NCI-H774 (cell line): ENCODE measurements at places on chromosomes 5 and 9.

DNA sequence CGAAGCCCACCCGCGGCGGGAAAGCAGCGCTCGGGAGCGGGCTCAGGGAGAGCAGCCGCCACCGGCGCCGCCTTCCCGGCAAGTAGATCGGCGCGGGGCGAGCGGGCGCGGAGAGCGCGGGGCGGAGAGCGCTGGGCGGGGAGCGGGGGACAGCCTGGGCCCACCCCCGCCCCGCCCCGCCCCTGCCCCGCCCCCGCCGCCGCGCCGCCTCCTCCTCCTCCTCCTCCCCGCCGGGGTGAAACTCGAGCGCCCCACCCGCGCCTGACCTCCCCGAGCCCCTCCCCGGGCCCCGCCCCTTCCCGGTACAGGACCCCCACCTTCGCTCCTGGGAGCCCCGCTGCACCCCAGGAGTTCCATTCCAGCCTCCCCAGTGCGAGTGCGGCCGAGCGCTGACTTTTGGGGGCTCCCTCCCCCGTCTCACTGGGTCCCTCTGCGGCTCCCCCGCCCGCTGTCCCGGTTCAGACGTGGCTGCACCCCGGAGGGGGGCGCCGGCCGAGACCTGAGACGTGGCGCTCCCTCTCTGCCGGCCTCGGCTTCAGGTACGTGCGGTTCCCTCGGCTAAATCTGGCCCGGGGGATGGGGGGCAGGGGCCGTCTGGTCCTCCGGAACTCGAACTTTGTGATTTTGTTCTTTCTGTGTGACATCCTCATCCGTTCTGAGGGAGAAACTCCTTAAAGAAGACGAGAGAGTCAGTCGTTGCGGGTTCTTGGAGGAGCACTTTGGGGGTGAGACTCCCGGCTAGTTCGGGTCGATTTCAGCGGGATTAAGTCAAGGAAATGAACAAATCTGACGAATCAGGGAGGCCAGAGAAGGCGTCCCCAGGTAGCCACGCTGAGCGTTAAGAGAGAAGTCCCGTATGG, at the start of gene SEMA5A:
SEMA5A (minus strand) TSS at position 84 of the 860 bp plus-strand sequence. CDS start 166,129 bp downstream, outside the sequence.
- no peak for DNase-seq

- no peak for DNase-seq
Measured at GRCh38 chr5:103532086-103532734, 30.4 kb downstream of the NUDT12 start.

DNA sequence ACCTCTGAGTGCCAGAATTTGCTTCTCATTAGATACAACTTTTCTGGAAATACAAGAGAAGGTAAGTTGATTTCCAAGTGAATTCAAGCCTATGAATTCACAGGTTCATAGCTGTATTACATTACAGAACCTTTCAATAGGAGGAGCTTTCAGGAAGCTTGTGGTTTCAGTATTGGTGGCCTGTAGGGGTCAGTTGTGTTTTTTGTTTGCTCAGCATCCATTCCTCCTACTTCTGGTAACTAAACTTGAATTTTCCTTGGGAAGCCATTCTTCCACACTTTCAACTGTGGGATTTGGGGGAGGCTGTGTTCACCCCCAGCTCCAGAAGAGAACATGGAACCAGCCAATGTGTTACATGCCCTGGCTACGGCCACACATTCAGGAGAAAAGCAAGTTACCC, 5.6 kb upstream of the CYSTM1 start:
- DNase-seq: no peak

DNA sequence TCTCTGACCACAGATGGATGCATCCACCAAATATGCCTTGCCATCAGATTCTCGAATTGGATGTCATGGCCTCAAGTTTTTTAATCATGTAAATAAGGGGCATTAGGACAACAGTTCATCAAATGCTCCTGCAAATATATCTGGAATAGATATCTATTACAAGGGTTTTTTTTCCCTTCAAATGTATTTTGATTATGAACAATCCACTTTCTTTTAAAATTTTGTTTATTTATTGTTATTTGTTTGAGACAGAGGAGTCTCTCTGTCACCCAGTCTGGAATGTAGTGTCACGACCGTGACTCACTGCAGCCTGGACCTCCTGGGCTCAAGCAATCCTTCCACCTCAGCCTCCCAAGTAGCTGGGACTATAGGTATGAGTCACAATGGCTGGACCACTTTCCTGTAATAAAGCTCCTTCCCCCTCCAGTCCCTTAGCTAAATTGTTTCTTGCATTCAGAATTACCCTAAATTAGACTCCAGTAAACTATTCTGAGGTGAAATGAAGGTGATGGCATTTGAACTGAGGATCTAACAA, 1412.1 kb downstream of the EFNA5 start:
- DNase-seq: no peak

DNA sequence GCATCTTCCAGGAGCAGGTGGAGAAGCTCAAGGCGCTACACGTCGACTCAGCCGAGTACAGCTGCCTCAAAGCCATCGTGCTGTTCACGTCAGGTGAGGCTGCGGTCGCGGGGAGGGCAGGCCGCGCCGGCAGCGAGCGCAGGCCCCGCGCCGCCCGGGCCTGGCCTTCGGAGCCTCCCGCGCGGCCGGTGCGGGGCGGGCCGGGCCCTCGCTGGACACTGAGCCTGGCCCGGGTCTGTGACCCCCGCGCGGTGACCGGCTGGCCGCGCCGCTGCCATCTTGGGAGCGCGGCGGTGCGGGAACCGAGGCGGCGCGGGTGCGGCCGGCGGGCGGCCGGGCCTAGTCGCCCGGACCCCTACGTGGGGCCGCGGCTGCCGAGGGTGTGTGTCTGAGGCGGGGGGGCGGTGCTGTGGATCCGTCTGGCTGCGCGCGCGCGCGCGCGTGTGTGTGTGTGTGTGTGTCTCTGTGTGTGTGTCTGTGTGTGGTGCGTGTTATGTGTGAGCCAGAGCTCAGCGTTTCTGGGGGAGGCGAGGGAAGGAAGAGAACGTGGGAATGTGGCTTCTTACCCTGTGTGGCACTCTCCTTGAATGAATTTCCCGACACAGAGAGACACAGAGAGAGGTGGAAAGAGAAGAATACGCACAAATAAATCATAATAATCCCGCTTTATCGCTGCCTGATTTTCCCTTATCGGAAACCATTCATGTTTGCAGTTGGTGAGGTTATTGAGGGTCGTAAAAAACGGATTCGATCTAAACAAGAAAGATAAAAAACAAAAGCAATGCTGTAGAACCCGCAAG, 5.5 kb downstream of the NR2F1 start:
- DNase-seq: no peak

- DNase-seq: no peak
Measured at GRCh38 chr5:135952683-135953082, 2.1 kb downstream of the LECT2 start.

DNA sequence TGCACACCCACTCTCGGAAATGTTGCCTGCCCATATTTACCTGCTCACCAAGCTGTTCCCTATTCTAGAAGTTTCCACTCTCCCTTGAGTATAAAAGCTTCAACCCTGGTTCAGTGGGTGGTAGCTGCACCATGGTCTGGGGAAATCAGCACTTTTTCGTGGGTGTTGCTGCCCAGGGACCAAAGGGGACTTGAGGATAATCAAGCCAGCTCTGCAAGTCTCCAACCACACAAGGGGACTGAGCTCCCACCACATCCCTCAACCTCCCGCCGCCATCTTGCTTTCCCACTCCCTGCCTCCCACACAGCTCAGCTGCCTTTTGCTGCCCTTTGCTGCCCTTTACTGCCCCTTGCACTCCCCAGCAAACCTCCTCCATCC, 210.0 kb downstream of the AUH start:
- no peak for DNase-seq

DNA sequence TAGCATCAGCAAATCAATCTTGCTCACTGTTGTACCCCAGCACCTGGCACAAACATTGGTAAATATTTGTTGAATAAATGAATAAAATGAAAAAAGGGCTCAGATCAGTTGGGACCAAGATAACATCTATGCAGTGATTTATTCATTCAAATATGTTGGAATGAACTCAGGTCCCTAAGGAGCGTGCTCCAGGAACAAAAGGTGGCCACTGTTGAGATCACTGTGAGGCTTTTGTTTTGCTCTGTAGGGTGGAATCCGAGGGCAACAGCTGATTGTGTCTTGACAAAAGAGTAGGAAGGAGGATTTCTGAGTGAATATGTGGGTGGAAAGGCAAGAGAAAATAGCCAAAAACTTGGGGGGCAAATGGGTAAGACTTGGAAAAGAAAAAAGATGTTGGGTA, 89.7 kb downstream of the PPP2R2B start:
- DNase-seq: no peak

DNA sequence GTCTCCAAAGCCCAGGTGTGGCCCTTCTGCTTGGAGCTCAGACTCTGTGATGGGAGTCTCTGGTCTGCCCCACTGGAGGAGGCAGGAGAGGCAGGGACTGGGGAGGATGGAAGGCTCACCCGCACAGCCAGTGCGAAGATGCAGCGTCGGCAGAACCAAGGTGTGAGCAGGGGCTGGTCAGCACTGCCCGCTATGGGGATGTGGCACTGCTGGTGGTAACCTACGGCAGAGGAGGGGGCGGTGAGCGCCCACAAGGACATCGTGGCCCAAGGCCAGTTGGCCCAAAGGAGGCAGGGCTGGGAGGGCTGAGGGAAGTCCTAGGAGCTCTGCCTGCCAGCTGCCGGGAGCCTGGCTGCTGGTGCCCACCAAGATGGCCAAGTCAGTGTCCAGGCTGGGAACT, 7.3 kb downstream of the PHF19 start:
- DNase-seq: no peak

GRCh38 chr5:61401726-61402125, 69.7 kb downstream of the ZSWIM6 start:
- no peak for DNase-seq

DNA sequence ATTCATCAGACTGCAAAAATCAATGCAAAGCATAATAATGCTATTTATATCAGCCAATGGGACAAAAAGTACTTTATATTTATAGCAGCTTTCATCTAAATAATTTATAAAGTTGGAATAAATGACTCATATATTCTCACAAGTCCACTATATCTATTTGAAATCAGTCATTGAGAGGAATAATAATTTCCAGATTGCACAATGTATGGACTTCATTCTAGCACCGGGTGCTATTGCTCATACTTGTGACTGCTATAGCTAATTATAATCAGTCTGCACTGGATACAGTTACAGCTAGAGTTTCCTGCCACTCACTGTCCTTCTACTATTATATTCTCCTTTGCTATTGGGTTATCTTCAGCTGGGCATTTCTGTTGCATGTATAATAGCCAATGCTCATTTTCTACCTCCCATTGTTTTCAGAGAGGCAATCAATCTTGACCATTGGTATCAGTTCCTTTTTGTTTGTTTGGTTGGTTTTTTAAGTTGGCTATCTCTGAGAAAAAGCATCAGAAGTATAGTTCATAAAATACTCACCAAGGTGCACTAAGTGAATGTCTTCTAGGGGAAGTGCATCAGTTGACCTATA, 1.9 kb downstream of the CDH18 start:
- DNase-seq: no peak

GRCh38 chr9:33684831-33685230, 110.5 kb upstream of the PRSS3 start:
- no peak for DNase-seq

GRCh38 chr5:68147659-68148058, 67.9 kb upstream of the PIK3R1 start:
- DNase-seq: no peak

DNA sequence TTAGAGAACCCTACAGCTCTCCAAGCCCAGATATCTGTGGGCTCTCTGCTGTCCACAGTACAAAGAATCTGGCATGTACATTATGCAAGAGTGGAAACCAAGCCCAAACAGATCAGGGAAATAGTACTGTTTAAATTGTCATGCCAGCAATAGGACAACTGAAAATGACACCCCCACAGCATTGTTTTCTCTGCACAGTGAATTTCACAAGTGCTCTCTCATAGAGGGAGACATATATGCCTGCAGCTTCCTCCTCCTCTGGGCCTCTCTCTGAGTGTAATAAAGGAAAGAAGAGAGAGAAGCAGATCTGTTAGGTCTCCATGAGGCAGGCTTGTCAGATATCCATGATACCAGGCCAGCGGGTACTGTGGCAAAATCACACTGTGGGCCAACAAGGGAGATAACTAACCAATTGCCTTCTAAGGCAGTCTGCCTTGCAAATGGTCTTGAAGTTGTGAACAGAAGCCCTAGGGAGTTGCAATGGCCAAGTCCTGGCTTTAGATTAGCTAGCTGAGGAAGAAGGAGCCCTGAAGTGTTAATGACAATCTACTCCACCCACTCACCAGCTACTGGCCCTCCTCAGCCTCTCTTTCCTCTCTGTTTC, 54.4 kb upstream of the JMY start:
- no peak for DNase-seq

DNA sequence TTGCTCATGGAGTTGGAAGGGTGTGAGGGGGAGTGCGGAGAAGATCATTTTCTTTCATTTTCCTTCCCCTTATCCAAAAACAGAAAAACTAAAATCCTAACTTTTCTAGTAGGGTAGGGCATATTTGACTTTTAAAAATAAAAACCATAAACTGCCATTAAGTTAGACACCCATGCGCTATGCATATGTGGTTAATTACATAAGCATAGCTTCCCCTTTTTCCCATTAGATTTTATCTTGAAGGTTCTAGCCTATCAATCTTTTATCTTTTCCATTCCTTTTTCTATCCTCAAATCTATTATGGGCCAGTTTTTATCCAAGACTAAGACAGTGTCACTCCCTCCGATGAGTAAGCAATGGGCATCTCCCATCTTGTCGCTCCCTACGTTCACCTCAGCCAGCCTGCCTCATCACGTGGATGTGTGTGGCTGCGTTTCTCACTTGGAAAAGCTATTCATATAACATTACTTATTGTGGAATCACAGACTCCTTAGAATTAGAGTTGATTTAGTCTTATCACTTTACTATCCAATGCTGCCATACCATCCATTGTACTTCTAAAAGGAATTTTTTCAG, 49.2 kb downstream of the PCSK5 start:
- no peak for DNase-seq

DNA sequence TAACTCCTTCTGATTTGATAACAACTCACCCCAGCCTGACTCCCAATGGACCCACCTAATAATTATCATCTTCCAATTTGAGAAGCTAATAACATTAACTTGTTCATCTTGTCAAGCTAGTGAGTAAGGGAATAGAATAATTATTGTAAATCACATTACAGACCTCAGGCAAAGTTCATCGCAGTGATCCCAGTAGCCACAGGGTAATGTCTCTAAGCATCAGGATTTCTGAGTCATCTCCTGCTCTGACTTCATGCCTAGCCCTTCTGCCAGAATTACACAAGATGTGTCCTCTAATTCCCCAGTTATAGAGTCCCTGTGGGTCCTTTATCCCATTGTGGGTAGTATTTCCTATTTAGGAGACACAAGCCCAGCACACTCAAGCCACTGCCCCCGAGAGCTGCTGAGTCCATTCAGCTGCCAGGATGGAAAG, 365.7 kb downstream of the DEPDC1B start:
- DNase-seq: no peak

DNA sequence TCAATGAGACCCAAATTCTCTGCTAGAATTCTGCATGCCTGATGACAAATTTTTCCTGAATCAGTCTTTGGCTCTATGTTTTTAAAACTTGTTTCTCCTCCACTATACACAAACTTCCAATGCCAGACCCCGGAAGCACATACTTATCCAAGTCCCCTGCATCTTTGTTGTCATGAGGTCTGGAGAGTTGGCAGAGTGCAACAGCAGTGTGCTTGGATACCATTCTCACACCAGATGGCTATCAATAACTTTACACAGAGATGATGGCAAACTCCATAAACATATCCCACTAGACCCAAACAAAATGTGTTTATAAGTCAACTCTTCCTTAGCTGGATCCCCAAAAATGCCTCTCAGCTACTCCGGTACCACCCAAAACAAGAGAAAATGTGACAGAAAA, 337.7 kb upstream of the TRPC7 start:
- no peak for DNase-seq
